Ovary (tissue), 10 donors: ENCODE measurements at places on chromosomes 5 and 9. TPM values are rescaled to one million over a fixed set of nuclear protein-coding genes. Genes with fewer than 3 reads are reported as not detected.

The PCDHGB6 gene
- 16.4 TPM for total RNA-seq

The SRP19 gene
- 26.6 TPM for total RNA-seq

The TMEM232 gene
- 3.3 TPM for total RNA-seq

The TMC1 gene
- total RNA-seq = 0.25 TPM

The GPRIN1 gene
- 0.12 TPM for total RNA-seq

The ADRB2 gene
- total RNA-seq = 0.72 TPM

The TAF11L5 gene
- not detected for total RNA-seq

The PCDHA4 gene
- 0.76 TPM for total RNA-seq

The SOWAHA gene
- 0.32 TPM for total RNA-seq

The TMEM215 gene
- total RNA-seq = not detected

The TRIM7 gene
- 2.9 TPM for total RNA-seq

The FAM53C gene
- 19.9 TPM for total RNA-seq

The SNCAIP gene
- 51.6 TPM for total RNA-seq

The GLRA1 gene
- not detected for total RNA-seq

The SLC27A6 gene
- 22.2 TPM for total RNA-seq

The CCDC180 gene
- total RNA-seq = 5.5 TPM

The ASPN gene
- 3.8 TPM for total RNA-seq

The PAEP gene
- total RNA-seq = not detected

The FAM200C gene
- total RNA-seq = 7.3 TPM

The PCDHA5 gene
- total RNA-seq = 0.57 TPM

The CYLC2 gene
- not detected for total RNA-seq

The PRSS3 gene
- not detected for total RNA-seq

The DNAH5 gene
- total RNA-seq = 1.1 TPM

The SPATA31E1 gene
- not detected for total RNA-seq

The PCDH12 gene
- 3.1 TPM for total RNA-seq

The LRRC26 gene
- not detected for total RNA-seq

The CDH10 gene
- not detected for total RNA-seq

The CDC20B gene
- 0.24 TPM for total RNA-seq

The NR5A1 gene
- total RNA-seq = 50.6 TPM

The LCN12 gene
- 13.4 TPM for total RNA-seq

The NDUFS4 gene
- total RNA-seq = 104 TPM

The UNC13B gene
- 8.0 TPM for total RNA-seq

The ALDH1A1 gene
- 183 TPM for total RNA-seq

The SLC1A3 gene
- total RNA-seq = 10.8 TPM

The SLC23A1 gene
- 1.1 TPM for total RNA-seq

The IL17B gene
- total RNA-seq = 0.47 TPM

The SPATA6L gene
- total RNA-seq = 2.6 TPM
